Naive thymus-derived CD8-positive, alpha-beta T cell (primary cell): ENCODE measurements at places on chromosomes 13 and 19.

DNA sequence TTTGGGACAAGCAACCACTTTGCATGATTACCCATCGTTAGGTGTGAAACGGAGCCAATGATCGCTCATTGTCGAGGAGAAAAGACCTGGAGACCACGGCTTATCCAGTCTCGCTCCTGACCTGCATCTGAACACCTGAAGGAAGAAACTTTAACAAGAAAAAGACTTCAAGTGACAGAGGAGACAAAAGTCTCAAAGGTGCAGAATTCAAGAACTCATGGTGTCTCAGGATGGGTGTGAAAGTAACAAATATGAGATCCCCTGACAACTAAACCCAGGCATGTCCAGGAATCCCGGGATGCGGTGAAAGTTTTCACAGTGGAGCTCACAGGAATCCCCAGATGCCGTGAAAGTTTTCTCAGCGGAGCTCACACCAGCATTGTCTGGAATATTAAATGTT, 6.3 kb upstream of the ATP11A start:
- no peak for DNase-seq

DNA sequence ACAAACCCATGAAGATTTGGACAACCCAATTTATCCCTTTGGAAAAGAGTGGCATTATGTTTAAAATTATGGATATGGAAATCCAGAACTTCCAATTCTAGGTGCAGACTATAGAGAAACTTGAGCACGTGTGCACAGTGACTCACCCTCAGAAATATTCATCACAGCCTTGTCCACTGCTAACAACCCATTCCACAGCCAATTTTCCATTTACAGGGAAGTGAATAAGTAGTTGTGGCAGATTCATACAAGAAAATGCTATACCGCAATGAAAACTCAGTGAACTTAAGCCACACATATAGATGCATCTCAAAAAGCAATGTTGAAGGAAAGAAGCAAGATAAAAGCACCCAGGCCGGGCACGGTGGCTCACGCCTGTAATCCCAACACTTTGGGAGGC, 133.3 kb downstream of the USP12 start:
- no peak for DNase-seq

DNA sequence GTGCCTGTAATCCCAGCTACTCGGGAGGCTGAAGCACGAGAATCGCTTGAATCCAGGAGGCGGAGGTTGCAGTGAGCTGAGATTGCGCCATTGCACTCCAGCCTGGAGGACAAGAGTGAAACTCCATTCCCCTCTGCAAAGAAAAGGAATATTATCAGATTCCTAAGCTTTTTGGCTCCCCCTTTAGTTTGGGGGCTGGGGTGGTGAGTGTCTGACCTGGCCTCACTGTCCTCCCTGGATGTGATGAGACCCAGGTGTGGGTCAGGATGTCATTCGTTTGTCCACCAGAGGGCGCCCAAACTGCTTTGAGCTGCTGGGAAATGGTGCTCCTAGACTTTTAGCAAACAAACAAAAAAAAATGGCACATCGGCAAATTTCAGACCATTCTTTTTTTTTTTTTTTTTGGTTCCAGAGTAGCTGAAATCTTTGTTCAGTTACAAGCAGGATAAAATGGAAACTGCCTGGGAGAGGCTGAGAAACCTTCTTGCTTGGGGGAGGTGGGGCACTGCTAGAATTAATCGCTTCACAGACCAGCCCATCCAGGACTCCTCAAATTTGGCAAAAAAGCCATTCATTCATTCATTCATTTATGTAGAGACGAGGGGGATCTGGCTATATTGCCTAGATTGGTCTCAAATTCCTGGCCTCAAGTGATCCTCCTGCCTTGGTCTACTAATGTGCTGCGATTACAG, 29.4 kb downstream of the SPC24 start:
- peak; percentile 61 for DNase-seq

GRCh38 chr13:30535046-30535445, 69.3 kb upstream of the HMGB1 start:
- no peak for DNase-seq

DNA sequence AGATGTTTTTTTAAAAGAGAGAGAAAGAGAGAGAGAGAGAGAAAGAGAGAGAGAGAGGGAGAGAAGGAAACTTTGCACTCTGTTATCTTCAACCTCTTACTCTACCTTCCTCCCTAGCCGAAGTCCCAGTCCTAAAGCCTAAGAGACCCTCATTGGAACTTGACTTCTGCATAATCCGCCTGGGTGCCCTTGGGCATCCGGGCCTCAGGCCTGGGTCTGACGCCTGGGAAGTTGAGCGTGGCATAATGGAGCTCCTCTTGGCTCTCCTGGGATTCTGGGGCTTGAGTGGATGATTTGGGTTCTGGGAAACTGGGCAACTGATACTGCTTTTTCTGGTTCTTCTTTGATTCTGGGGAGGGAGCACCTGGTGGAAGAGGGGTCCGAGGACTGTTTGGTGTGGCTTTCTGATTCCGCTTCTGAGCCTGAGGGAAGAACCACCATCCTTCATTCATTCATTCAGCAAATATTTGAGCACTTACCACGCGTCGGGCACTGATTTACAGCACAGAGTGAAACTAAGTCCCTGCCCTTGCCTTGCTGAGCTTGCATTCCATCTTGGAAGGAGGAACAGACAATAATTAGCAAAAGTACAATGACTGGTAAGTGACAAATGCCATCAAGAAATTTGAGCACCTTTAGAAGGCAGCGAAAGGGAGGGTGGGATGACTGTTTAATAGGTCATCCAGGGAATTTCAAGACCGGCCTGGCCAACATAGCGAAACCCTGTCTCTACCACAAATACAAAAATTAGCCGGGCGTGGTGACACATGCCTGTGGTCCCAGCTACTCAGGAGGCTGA, 6.3 kb downstream of the SIGLEC10 start:
- DNase-seq, result no peak

DNA sequence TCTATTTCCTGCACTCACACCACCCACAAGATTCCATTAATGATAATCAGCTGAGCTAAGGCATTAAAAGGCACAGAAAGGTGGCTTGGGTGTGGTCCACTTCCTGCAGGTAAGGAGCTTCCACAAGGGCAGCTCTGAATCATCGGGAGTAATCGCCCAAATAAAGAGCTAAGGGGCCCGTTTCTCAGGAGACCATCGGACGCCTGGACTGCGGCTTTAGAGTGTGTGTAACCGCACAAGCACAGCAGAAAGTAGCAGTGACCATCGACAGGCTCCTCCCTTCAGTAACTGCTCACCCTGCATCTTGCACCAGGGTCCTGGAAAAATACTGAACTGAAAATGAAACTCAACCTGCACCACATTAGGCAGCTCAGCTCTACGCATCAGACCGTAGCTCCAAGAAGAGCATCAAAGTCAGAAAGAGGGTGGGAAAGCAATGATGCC, 6.0 kb downstream of the STK24 start:
- DNase-seq, result no peak

DNA sequence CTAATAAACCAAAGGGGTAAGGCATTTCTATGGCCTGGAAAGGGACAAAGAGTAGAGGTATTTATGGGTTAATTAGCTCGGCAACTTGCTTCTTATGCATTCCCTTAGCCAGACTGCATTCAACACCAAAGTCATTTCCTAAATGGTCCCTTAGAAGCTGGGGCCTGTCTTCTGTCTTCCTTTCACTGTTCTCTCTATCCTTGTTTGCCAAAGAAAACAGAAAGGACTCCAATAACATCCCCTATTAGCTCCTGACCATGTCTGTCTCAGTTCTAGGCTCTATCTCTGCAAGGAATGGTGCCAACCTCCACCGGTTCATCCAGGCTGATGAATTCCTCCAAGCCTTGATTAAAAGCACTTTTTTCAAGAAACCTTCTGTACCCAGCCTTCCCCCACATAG, 123.5 kb downstream of the KCTD12 start:
- DNase-seq, result no peak

- no peak for DNase-seq
Observed at GRCh38 chr19:4260613-4261191, 13.8 kb downstream of the YJU2 start.

- DNase-seq, result no peak
Observed at GRCh38 chr13:74229242-74229641, 95.0 kb upstream of the KLF12 start.

GRCh38 chr19:17748884-17749638, 2.2 kb upstream of the FCHO1 start:
- DNase-seq, result no peak

GRCh38 chr19:50759886-50760285, 10.4 kb upstream of the GPR32 start:
- DNase-seq, result no peak

GRCh38 chr19:8321986-8322637, 816 bp downstream of the RPS28 start:
- no peak for DNase-seq

- DNase-seq, result no peak
Observed at GRCh38 chr19:3455393-3455955, 24.9 kb downstream of the SMIM24 start.

- DNase-seq, result no peak
Observed at GRCh38 chr13:46756977-46757376, 40.0 kb downstream of the ESD start.

GRCh38 chr19:13633109-13633508, 126.8 kb upstream of the CACNA1A start:
- DNase-seq, result no peak

DNA sequence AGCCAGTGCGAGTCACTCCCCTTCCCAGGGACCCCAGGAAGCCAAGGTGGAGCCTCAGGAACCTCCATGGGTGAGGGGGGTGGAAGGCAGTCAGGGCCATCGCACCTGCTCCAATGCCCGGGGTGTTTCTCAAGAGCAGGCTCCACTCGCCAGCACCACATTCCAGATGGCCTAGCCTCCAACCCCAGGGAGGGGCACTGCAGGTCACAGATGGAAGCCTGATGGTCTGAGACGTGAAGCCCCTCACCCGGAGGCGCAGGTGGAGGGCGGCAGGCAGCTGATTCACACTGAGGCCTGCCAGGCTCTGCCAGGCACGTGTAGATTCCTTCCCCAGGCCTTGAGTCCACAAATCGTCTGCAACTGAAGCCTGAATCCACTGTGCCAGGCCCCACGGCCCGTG, 23.0 kb upstream of the ISYNA1 start:
- DNase-seq, result no peak

DNA sequence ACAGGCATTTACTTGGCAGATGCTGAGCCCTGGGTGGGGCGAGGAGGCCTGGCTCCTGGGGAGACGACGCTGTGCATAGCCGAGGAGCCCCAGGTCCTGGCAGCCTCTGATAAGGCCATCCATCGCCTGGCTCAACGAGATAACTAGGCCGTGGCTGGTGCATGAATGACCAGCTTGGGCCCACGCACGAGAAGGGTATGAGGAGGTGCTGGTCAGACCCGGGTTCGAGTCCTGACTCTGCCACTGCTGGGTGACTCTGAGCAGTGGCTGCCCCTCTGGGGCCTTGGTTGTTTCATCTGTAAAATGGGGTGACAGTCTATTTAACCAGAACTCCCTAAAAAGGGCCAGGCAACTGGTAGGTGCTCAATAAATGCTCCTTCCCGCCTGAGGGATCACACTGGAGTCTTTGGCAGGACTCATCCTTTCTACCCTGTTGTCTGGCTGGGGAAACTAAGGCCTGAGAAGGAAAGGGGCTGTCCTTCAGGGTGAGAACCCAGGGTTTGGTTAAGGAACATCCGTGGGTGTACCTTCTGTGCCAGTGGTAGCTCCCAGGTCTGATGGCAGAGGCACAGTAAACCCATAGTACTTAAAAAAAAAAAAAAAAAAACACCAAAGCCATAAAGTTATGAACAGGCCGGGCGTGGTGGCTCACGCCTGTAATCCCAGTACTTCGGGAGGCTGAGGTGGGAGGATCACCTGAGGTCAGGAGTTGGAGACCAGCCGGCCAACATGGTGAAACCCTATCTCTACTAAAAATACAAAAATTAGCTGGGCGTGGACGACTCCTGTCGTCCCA, 8.1 kb upstream of the ARRDC2 start:
- DNase-seq, result no peak

DNA sequence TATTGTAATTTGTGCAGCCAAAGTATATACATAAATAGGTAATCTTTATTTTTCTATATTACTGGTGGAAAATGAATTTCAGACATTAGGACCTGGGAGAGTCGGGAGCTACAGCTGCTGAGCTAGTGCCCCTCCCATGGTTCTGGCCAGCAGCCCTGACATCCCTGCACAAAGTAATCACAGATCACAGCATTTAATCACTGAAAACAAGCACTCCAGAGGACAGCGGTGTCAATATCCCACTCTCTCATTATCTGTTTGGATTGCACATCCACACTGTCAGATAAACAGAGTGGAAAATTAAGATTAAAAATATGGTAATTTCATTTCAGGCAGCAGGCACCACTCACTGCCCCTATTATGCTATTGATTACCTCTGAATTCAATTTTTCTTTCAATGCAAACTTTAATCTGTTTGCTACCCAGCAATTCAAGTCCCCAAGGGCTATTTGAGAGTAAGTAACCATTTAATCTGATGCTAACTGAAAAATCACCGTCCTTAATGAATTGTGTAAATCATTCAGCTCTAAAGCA, 254.1 kb upstream of the SOX21 start:
- no peak for DNase-seq

GRCh38 chr19:1698636-1699035, 46.2 kb upstream of the TCF3 start:
- no peak for DNase-seq

- no peak for DNase-seq
Observed at GRCh38 chr13:68152414-68152813, 922.3 kb upstream of the PCDH9 start.

DNA sequence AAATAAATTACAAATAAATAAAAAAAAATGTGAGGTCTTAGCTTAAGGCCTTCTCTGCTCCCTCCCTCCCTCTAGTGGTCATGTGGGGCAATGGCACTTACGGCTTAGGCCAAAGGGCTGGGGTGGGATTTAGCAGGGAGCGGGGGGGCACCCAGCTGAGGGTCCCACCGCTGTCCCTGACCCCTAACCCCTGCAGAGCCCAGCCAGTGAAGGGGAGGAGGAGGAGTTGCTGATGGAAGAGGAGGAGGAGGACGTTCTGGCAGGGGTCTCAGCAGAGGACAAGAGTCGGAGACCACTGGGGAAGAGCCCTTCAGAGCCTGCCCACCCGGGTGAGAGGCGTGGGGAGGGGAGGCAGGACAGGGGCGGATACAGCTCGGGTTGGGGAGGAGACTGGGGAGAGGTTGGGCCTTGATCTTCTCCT, 9.3 kb downstream of the MPND start:
- DNase-seq, result peak; percentile 33

- no peak for DNase-seq
Observed at GRCh38 chr13:37263871-37264270, 158.4 kb upstream of the CSNK1A1L start.

DNA sequence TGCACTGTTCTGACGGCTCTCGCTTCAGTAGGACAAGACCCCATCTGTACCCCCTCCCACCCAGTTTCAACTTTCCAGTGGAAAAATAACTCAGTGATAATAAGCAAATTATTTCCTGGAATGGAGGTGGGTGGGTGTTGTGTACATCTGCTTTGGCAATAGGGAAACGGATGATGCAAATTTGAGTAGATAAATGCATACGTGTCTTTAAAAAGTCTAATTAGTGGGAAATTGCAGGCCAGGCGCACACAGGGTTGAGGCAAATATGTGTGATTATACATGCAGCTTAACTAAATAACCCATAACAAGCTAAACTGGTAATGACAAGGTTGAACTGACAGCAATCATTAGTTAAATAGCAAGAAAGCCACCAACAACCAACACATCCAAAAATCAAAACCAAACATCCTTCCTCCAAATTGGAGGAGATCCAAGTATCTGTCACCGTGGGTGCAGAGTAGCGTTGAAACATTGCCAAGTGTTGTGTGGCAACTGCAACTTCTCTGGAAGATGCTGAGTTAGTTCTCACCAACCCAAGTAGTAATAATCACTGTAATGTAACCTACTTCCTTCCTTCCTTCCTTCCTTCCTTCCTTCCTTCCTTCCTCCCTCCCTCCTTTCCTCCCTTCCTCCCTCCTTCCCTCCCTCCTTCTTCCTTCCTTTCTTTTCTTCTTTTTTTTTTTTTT, 54.6 kb downstream of the TRPM4 start:
- no peak for DNase-seq
